ENCODE measurements at places on chromosomes 16 and 17. TPM values are rescaled to one million over a fixed set of nuclear protein-coding genes. Genes with fewer than 3 reads are reported as not detected.

ALOXE3 gene
- total RNA-seq = not detected

PRDM7 gene
- 0.18 TPM for total RNA-seq

NAA38 gene
- 139 TPM for total RNA-seq

PLK1 gene
- 15.7 TPM for total RNA-seq

ZNF423 gene
- total RNA-seq = 31.5 TPM
